CD4-positive, alpha-beta T cell treated with Interleukin-17A for 1 hour (primary cell): ENCODE measurements at places on chromosomes 5 and 9.

- DNase-seq: no peak
Measured at GRCh38 chr5:174606646-174607045, 117.7 kb upstream of the MSX2 start.

GRCh38 chr9:87350915-87351314 lies 146.8 kb upstream of the DAPK1 start:
- no peak for DNase-seq

DNA sequence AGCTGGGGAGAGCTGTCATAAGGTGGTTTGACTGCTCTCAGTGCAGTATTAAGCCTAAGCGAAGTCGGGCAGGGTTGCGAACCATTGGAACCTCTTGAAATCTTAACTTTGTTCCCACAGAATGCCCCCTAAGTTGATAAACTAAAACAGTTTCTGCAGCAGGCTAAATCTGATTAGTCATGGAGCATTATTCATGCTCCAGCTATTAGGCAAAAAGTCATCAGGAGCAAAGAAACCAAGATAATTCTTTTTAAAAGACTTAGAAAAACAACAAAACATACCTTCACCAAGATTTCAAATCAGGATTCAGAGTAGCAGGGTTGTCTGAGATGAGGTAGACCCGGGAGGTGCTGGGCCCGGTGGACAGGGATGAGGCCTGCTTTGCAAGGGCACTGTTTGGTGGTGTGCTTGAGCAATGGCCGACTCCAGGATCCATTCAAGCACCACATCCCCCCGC lies 69.9 kb upstream of the PLPP1 start:
- DNase-seq: no peak

- DNase-seq: no peak
Measured at GRCh38 chr5:140996060-140996459, 29.8 kb downstream of the PCDHAC2 start.

DNA sequence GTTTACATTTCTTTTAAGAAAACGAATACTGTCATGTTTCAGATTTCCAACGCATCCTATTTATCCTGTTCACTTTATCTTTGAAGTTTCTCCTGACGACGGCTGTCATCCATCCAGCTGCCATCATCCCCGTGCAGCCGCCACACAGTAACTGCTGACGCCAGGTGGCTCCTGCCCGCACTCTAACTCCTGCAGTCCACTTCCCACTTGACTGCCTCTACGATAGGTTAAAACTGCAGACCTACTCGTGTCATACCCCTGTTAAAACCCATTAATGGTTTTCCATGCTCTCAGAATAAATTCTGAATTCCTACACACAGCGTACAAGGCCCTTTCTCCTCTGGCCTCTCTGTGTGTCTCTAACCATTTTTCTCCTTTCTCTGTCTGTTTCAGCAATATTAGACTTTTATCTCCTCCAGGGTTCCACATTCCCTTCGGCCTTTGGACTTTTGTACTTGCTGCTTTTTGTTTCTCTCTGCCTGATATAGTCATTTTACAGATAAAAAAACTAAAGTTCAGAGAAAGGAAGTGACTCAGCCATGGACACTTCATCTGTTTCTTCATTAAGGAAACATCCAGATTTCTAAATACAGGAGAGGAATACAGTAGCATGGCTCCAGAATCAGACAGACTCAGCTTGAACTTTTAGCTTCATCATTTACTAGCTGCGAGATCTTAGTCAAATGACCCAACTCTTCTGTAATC lies 84.9 kb downstream of the ADAMTS12 start:
- no peak for DNase-seq

DNA sequence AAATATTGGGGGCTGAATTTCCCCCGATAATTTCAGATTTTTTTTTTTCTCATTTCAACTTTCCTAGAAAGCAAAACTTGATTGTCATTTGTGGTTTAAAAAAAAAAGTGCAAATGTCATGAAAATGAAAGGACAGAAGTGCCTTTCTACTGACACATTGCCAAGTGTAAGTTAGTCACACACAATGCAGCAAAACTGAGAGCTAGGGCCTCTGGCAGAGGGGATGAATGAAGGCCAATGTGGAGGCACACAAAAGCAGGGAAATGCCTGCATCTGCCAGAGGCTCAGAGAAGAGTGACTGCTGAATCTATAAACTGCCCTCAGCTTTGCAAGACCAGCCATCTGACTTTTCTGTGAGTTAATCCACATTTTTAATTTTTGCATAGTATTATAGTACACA lies 6.8 kb upstream of the IFNA5 start:
- DNase-seq: no peak

DNA sequence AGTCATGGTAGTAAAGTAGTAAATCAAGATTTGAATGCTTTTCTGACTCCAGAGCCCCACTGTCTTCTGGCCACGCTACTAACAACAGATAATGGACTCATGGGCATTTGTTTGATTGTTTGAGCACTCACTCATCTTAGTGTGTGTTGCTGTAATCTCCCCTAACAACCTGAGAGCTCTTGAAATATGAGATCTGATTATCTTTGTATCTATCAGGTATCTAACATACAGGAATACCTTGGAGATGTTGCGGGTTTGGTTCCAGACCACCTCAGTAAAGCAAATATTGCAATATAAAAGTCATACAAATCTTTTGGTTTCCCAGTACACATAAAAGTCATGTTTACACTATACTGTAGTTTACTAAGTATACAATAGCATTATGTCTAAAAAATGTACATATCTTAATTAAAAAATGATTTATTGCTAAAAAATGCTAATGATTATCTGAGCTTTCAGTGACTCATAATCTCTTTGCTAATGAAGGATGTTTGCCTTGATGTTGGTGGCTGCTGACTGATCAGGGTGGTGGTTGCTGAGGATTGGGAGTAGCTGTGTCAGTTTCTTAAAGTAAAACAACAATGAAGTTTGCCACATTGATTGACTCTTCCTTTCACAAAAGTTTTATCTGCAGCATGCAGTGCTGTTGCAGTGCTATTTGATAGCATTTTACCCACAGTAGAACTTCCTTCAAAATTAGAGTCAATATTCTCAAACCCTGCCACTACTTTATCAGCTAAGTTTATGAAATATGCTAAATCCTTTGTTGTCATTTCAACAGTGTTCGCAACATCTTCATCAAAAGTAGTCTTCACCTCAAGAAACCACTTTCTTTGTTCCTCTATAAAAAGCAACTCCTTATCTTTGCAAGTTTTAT lies 92.2 kb downstream of the ZNF462 start:
- no peak for DNase-seq

DNA sequence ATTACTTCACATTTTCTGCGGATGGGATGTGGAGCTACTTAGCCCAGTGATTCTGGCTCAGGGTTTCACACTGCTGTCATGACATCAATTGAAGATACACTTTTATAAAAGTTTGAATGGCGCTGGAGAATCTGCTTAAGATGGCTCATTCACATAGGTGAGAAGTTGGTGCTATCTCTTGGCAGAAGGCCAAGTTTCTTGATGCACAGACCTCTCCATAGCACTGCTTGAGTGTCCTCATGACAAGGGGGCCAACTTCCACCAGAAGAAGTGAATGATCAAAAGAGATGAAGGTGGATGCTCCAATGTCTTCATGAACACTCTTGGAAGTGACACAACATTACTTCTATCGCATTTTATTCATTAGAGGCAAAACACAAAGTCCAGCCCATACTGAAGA lies 403.7 kb upstream of the CCNG1 start:
- DNase-seq: no peak

DNA sequence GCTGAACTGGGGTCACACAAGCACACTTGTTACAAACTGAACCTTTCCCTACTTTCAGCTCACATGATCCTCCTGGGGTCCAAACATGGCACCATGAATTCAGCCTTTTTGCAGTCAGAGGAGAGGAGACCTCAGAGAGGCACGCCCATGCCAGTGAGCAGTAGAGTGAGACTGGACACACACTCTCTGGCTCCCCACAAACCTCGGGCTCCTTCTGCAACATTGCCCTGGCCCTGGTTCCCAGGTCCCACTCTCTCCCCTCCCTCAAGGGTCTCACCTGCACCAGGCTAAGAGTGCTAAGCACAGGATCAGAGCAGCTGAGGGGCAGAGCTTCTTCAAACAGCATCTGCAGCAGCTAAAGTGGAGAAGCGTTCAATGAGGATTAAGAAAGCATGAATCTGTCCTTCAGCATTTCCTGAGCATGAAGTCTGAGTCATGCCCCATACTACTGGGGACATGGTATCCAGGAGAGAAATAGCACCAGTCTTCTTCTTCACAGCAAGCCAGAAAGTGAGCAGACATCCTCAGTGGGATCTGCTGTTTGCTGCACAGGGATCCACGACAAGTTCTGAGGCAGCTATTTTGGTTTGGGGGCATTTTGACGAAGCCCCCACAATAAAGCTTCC lies 27.2 kb downstream of the SLC35A4 start:
- DNase-seq: no peak

DNA sequence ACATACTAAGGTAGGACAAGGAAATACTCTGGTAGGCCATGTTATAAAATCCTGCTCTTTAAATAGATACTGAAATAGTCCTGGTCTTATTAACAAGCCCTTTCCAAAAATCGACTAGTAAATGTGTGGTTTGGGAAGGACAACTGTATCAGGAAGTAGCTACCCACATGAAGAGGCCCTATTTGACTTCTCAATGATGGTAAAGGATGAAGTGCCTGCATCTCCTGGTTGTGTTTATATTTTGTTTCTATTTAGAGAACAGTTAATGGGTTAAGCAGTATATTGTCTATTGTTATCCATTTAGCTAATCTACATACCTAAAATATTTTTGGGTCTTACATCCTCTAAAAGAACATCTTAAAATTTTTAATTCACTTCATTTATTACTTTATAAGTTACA lies 12.5 kb downstream of the GDF9 start:
- no peak for DNase-seq

GRCh38 chr5:171226096-171226754 lies 82.8 kb upstream of the TLX3 start:
- DNase-seq: no peak

DNA sequence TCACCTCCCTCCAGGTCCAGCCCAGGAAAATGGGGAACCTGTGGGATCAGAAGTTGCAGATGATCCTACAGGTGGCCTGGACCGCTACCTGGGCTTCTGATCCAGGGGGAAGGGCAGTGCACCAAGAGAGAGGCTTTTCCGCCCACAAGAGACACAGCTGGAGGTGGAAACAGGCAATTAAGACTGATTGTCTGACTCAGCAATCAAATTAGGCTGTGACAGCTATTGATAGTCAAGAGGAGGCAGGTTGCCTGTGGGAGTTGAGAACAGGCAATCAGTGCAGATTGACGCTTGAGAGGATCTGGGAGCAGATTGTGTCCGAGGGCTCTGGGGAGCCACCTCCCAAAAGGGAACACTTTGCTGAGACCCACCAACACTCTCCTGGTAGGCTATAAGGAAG lies 71.1 kb upstream of the SLC44A1 start:
- DNase-seq: no peak

GRCh38 chr5:170388818-170389549 lies at the start of gene KCNMB1:
TSS of gene KCNMB1 (minus strand) at chr5:170389367. CDS start at chr5:170385447, 3,920 bp downstream.
- no peak for DNase-seq

- DNase-seq: no peak
Measured at GRCh38 chr9:72533322-72533721, 11.9 kb downstream of the TMC1 start.

- DNase-seq: no peak
Measured at GRCh38 chr5:131495536-131496399, 139.3 kb downstream of the RAPGEF6 start.

DNA sequence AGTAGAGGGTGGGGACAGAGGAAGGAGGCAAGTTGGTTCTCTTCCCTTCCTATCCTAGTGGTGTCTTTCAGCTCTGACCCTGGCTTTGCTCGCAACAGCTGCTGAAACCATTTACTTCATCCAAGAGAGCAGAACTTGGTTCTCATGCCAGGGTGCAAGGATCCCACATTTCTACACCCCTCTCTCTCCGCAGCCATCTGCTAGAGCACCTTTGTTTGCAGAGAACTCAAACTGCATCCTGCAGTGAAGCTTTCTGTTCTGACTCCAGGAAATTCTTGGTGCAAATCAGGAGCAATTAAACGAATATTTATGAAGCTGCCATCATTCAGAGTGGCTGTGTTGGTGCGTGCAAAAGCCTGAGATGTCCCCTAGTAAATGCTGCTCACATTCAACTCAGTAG lies 31.9 kb downstream of the NEUROG1 start:
- DNase-seq: no peak

- DNase-seq: no peak
Measured at GRCh38 chr5:36177715-36178523, 26.0 kb downstream of the SKP2 start.

- DNase-seq: no peak
Measured at GRCh38 chr5:108141676-108142075, 240.2 kb downstream of the FBXL17 start.

- DNase-seq: no peak
Measured at GRCh38 chr9:69945671-69946141, 97.9 kb upstream of the MAMDC2 start.

GRCh38 chr9:118215549-118215948 lies 511.3 kb downstream of the TLR4 start:
- DNase-seq: no peak

GRCh38 chr9:114908104-114908622 lies 22.2 kb downstream of the TNFSF8 start:
- no peak for DNase-seq
